ENCODE measurements at places on chromosomes 2 and 18.

DNA sequence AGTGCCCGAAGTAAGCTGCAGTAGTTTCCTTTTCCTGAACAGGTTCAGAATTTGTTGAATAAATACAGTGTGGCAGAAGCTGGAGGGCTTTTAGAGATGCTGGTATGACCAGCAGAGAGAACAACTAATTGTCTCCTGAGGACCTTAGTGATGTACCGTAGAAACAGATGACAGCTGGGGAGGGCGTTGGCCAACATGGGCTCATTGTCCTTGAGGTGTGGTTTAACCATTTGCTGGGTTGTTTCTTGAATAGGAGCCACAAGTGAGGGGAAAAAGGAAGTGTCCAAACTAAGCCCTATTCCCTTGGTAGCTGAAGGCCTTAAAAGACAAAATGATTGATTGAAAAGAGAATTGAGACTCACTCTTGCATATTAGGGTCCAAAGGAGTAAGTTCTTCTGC, 11.7 kb upstream of the FAM228A start:
- no peak for DNase-seq

GRCh38 chr2:98480598-98480997, 35.9 kb downstream of the INPP4A start:
- no peak for DNase-seq

DNA sequence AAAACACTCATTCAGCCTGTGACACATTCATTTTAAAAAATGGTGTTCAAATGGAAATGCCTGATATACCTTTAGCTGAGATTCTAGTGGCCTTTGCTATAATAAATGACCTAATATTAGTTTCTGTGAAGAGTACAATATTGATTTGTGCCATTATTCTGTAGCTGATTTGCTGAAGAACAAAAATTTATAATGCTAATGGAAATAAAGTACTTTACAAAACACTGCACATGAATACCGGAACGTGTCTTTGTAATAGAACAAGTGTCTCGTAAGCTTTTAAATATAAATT, 138.7 kb downstream of the WDR7 start:
- no peak for DNase-seq

GRCh38 chr2:60641811-60642788, 88.6 kb upstream of the BCL11A start:
- no peak for DNase-seq

DNA sequence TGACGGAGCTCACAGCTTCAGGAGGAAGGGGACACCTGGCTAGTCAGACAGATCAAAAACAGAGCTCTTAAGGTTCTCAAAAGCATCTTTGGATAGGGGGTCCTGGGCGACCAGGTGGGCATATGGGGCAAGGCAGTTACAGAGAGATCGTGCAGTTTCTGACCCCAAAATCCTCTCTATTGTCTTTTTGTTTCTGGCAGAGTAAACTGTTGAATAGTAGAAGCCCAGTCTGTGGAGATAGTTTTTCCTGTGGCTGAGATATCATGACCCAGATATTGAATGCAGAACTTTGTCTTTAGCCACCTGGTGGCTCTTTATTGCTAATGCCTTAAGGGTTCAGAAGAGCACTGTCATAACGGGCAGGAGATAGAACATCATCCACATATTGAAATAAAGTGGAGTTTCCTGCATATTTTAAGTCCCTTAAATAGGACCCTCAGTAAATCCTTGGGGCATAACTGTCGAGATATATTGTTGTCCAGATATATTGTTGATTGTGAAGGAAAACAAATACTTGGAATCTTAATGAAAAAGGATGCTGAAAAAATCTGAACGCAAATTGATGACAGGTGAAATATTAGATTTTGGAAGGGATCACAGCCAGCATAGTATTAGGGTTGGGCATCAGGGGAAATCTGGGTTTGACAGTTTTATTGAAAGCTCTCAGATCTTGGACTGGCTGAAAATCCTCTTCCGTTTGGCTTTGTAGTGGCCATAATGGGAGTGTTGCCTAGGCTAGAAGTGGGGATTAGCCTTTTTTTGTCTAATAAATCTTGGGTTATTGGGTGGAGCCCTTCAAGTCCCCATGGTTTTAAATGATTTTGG, 14.1 kb upstream of the ZDBF2 start:
- no peak for DNase-seq

DNA sequence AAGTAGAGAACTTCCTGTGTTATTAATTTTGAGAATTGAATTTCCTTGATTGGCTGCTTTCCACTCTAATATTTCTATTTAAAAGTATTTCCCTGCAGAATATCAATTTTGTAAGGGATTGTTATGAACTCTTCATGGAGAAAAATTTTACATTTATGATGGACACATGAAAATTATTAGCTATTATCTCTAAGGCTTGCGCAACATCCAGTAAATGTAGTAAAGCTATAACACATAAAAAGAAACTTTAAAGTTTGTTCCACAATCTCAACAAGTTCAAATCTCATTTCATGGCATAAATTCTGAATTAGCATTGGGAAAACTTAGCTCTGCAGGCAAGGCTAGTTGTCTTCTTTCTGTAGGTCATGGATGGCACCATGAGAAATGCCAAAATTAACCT, 4.2 kb upstream of the EML4 start:
- no peak for DNase-seq

DNA sequence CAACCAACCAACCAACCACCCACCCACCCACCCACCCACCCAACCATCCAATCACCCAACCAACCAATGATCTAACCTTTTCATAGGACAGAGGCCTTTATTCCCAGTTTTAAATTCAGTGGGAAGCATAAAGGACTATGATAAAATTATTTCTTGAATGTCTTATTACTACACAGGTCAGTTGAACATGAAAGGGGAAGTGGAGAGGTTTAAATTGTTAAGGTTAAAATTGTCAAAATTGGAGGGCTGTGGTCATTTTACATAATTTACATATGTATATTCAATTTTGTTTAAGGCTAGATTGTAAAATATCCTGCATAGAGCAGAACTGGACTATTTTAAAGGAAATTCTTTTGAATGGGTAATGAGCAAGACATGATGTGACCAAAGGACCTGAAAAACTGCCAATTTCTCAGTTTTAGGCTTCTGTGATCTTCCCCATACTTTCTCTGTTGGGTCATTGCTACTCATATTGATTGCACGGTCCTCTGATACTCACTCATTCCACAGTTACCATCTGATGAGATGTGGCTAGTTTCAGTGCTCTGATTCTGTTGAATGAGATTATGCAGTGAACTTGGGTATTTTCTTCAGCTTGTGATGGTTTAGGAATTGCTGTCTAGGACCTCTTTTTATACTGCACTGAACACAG, 127.4 kb downstream of the PLCL1 start:
- no peak for DNase-seq

- DNase-seq, result no peak
Measured at GRCh38 chr2:76050196-76050595, 339.5 kb upstream of the GCFC2 start.
